Aorta (tissue), 5 donors: ENCODE measurements at places on chromosomes 5 and 9. TPM values are rescaled to one million over a fixed set of nuclear protein-coding genes. Genes with fewer than 3 reads are reported as not detected.

The EPB41L4B gene
- 0.74 TPM for polyA plus RNA-seq

The PCDHGB4 gene
- polyA plus RNA-seq: 0.50 TPM

The PAX5 gene
- under 0.01 TPM for polyA plus RNA-seq

The PRELID2 gene
- 4.3 TPM for polyA plus RNA-seq

The SLC25A2 gene
- polyA plus RNA-seq: not detected

The SHC3 gene
- polyA plus RNA-seq: 0.10 TPM

The ANKRD18A gene
- not detected for polyA plus RNA-seq

The CCDC171 gene
- polyA plus RNA-seq: 0.13 TPM

DNA sequence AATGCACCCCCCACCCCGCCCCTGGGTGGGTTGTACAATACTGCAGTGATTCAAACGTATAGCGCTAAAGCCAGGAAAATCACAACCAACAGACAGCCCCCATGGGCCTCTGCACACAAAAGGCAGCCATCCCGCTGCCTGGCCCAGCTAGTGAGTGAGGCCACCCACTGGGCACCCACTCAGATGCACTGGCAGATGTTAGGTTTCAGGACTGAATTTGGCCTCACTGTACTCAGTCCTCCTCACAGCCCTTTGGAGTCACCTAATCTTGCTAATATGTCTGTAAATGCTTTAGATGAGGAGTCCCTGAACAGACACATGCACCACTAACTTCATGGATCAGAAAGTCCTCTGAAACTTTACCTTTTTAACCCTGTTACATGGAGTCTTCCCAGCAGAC lies 87.7 kb downstream of the FSTL4 start:
- H3K27ac ChIP-seq: no peak overlapping the region
- H3K27me3 ChIP-seq: no peaks in the 10 kb centered on the region
- no peaks in the 10 kb centered on the region for H3K4me1 ChIP-seq
- no peaks in the 10 kb centered on the region for H3K36me3 ChIP-seq

DNA sequence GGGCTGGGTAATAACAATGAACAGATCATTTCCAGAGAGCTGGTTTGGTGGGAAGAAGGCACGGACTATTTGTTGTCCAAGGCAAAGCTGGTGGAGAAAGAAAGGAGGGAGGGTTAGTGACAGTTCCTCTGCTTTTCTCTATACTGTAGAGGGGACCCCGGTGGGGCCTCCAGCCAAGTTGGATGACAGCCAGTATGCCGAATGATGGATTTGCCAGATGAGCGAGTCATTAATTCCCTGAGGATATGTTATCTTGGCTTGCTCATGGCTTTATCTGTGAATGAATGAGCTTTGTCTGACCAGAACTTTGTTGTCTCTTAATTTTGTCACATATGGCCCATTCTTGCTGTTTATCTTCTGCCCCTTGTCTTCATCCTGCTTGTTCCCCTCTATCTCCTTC lies 158.6 kb upstream of the GLRA1 start:
- no peak overlapping the region for H3K27ac ChIP-seq
- no peaks in the 10 kb centered on the region for H3K27me3 ChIP-seq
- no peak for DNase-seq
- no peak overlapping the region for H3K4me3 ChIP-seq
- no peaks in the 10 kb centered on the region for H3K4me1 ChIP-seq

- no peaks in the 10 kb centered on the region for H3K27me3 ChIP-seq
- no peaks in the 10 kb centered on the region for H3K36me3 ChIP-seq
- H3K4me3 ChIP-seq: no peak overlapping the region
- peak overlapping the region; percentile 61 for H3K27ac ChIP-seq
Observed at GRCh38 chr9:5626727-5627634, 1.9 kb upstream of the RIC1 start.

DNA sequence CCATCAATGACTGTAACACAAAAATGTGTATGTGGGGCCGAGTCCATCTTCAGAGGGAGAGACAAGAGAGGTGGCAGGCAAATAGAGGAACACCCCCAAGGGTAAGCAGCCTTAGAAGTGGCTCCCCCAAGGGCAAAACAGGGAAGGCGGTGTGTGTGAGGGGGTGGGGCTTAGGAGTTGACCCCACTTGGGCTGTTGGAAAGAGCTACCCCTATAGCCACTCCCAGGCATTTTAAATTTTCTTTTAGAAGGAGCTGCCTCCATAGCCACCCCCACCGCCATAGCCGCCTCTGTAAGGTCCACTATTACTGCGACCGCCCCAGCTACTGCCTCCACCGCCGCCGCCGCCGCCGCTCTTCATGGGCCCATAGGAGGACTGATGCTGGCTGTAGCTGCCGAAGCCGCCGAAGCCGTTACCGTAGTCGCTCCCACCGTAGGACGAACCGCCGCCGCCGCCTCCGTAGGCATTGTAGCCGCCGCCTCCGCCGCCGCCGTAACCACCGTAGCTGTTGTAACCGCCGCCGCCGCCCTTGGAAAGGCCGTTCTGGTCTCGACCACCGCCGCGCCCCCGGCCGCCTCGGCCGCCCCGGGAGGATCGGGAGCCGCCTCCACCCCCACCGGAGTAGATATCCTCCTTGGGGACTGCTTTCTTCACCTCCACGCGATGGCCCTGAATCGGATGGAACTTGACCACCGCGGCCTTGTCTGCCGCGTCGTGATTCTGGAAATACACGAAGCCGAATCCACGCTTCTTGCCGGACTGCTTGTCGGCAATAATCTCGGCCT lies 1.1 kb downstream of the HNRNPA0 start:
- no peaks in the 10 kb centered on the region for H3K27me3 ChIP-seq
- no peaks in the 10 kb centered on the region for H3K36me3 ChIP-seq
- peak; percentile 62 for DNase-seq
- H3K4me3 ChIP-seq: peak overlapping the region; percentile 39

GRCh38 chr5:86968301-86968753 lies 299.4 kb upstream of the RASA1 start:
- no peak for DNase-seq
- H3K4me3 ChIP-seq: no peak overlapping the region
- H3K27me3 ChIP-seq: no peaks in the 10 kb centered on the region

- no peak for DNase-seq
- no peaks in the 10 kb centered on the region for H3K36me3 ChIP-seq
- H3K27me3 ChIP-seq: no peaks in the 10 kb centered on the region
- H3K4me3 ChIP-seq: no peak overlapping the region
- no peak overlapping the region for H3K27ac ChIP-seq
Observed at GRCh38 chr5:100890461-100891008, 12.5 kb downstream of the ST8SIA4 start.

DNA sequence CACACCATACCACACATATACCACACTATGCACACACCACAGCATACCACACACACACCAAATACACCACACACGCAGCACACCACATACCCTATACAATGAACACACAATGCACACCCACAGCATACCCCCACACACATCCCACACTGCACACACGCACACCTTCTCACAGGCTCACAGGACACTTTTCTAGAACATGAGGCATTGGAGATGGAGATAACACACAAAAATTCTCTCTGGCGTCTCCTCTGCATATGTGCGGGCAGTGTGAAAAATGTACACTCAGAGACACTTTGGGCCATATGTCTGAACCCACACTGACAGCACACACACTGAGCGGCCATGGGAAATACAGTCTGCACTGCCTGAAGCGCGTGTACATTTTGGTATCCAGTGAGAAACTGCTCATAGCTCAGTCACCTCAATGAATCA lies 278.1 kb downstream of the GADD45G start:
- H3K4me3 ChIP-seq: no peak overlapping the region
- no peak overlapping the region for H3K27ac ChIP-seq
- no peaks in the 10 kb centered on the region for H3K36me3 ChIP-seq

DNA sequence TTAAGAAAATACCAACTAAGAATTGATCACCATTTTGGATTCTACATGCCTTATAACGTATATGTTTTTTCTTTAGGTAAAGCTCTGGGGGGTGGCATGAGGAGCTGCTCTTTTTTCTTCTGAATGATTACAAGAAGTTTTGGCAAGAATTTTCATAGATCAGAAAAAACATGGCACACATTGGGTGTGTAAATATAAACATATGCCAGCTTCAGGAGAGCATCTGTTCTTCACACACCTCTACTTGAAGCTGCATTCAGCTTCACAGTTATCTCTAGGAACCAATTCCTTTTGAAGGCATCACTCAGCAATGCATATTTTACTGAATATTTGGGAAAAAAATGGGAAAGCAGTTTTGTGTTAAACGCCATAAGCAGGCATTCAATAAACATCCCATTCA lies 122.7 kb upstream of the GHR start:
- no peaks in the 10 kb centered on the region for H3K4me1 ChIP-seq
- H3K27me3 ChIP-seq: no peaks in the 10 kb centered on the region
- no peak overlapping the region for H3K27ac ChIP-seq
- H3K4me3 ChIP-seq: no peak overlapping the region
- no peaks in the 10 kb centered on the region for H3K36me3 ChIP-seq
- no peak for DNase-seq

DNA sequence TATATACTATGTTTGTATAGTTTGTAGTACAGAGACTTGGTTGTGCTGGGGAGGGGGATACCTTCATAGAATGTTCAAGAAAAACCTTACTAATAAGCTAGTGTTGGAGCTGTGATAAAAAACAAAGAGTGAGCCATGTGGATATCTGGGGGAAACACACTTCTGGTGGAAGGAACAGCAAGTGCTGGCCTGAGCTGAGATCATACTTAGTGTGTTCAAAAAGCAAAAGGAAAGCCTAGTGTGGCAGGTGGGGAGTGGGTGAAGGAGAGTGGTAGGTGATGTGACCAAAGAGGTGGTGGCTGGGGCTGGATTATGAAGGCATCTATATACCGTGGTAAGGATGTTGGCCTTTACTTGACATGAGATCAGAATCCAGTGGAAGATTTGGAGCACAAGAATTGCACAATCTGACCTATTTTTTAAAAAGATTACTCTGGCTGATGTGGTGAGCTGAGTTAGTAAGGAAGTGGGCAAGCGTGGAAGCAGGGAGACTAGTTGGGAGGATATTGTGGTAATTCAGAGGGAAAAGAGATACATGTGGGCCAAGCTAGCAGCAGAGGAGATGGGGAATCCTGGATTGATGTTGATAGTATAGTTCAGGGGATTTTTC lies 26.6 kb downstream of the PALM2AKAP2 start:
- H3K27ac ChIP-seq: no peak overlapping the region
- H3K4me1 ChIP-seq: peaks cover 6% of the 10 kb centered on the region
- no peak overlapping the region for H3K4me3 ChIP-seq
- no peaks in the 10 kb centered on the region for H3K36me3 ChIP-seq
- H3K27me3 ChIP-seq: no peaks in the 10 kb centered on the region

DNA sequence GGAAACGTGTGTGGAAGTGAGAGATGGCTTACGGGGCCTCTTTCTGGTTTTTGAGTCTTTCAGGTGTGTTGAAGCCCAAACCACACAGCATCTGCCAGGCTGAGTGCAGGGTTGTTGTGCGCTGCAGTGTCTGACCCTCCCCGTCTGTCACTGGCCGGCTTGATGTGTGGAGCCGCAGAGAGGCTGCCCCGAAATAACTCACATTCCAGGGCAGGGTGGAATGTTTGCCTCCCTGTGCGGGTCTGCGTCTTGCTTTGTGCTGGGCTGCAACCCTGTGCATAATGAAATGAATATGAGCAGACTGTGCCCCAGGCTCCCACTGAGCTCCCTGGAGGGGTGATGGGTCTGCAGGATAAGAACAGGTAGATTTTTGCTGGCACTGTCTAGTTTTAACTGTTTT lies 9.9 kb upstream of the PLEKHG4B start:
- no peaks in the 10 kb centered on the region for H3K36me3 ChIP-seq
- H3K4me1 ChIP-seq: no peaks in the 10 kb centered on the region
- DNase-seq: no peak
- H3K27ac ChIP-seq: no peak overlapping the region
- no peak overlapping the region for H3K4me3 ChIP-seq
- no peaks in the 10 kb centered on the region for H3K27me3 ChIP-seq

GRCh38 chr9:89453452-89453851 lies 44.5 kb downstream of the SEMA4D start:
- H3K36me3 ChIP-seq: no peaks in the 10 kb centered on the region
- no peak for DNase-seq
- no peaks in the 10 kb centered on the region for H3K4me1 ChIP-seq
- H3K4me3 ChIP-seq: no peak overlapping the region
- no peak overlapping the region for H3K27ac ChIP-seq
- H3K27me3 ChIP-seq: no peaks in the 10 kb centered on the region
